ENCODE measurements at places on chromosomes 13 and 19.

DNA sequence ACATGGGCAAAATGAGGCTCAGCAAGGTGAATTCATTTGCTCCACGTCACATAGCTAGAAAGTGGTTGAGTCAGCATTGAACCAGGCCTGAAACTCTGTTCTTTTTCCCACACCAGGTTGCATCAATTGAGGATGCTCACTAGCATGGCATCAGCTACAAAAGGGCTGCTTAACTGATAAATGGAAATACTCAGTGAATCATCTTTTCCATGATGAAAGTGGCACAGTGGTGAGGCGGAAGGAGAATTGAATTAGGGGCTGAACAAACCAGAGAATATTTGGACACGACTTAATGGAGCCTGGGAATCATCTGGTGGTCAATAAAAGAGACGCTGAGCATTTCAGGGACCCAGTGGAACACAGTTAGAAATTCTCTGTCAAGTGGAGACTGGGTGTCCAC, 320.1 kb upstream of the MAB21L1 start:
- DNase-seq: no peak

GRCh38 chr19:12745166-12745897, 6.3 kb upstream of the BEST2 start:
- DNase-seq: no peak

- DNase-seq: no peak
Measured at GRCh38 chr19:10467104-10467706, 36.0 kb downstream of the KEAP1 start.

- no peak for DNase-seq
Measured at GRCh38 chr13:81686877-81687276, 1346.0 kb upstream of the SPRY2 start.

- DNase-seq: no peak
Measured at GRCh38 chr13:49651570-49652354, 23.5 kb downstream of the ARL11 start.

- DNase-seq: no peak
Measured at GRCh38 chr13:110746438-110746837, 32.9 kb downstream of the ING1 start.

DNA sequence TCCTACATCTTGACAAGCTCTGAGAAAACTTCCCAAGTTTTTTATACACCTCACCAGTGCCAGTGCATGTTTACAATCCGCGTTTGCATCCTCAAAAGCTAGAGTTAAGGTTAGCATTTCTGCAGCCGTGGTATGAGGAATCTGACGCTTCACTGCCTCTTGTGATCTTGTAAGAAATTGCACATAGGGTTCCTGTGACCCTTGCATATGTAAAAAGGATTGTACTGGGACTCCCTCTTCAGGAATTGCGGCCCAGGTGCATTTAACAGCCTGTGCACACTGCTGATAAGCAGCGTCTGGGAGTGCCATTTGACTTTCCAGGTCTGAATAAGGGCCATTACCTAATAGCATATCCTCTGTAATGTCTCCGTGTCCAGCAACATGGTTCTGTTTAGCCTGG, 15.3 kb downstream of the FPR3 start:
- DNase-seq: no peak

DNA sequence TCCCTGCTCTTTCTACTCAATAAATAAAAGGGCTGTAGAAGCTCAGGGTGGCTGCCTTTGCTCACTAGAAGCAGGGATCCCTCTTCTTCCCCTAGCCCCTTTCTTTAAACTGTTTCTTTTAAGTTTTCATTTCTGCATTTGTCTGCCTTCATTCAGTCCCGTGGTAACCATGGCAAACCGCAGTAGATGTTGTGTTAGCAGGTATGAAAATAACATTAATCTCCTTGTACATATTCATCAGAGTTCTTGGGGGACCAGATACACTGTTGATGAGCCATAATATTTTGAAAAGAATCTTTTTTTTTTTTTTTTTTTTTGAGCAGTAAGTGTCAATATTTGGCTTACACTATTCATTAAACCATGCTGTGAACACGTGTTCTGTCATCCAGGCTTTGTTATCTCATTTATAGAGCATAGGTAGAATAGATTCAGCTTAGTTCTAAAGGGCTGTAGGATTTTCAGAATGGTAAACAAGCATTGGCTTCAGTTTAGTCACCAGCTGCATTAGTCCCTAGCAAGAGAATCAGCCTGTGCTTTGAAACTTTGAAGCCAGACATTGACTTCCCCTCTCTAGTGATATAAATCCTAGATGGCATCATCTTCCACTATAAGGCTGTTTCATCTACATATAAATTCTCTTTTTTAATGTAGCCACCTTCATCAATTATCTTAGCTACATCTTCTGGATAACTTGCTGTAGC, 59.4 kb upstream of the SPRY2 start:
- no peak for DNase-seq

GRCh38 chr13:71634602-71635443, 232.2 kb downstream of the DACH1 start:
- no peak for DNase-seq

GRCh38 chr13:31943591-31943990, 88.0 kb upstream of the FRY start:
- DNase-seq: no peak

GRCh38 chr19:48624791-48625723, 5.8 kb downstream of the SPHK2 start:
- no peak for DNase-seq

- no peak for DNase-seq
Measured at GRCh38 chr13:21606796-21607195, 2.8 kb upstream of the MICU2 start.

- DNase-seq: no peak
Measured at GRCh38 chr13:80342471-80343371, 1.8 kb upstream of the SPRY2 start.

GRCh38 chr19:49120868-49121267, 1.5 kb downstream of the PPFIA3 start:
- no peak for DNase-seq

- DNase-seq: no peak
Measured at GRCh38 chr13:33445476-33445875, 159.9 kb upstream of the STARD13 start.

DNA sequence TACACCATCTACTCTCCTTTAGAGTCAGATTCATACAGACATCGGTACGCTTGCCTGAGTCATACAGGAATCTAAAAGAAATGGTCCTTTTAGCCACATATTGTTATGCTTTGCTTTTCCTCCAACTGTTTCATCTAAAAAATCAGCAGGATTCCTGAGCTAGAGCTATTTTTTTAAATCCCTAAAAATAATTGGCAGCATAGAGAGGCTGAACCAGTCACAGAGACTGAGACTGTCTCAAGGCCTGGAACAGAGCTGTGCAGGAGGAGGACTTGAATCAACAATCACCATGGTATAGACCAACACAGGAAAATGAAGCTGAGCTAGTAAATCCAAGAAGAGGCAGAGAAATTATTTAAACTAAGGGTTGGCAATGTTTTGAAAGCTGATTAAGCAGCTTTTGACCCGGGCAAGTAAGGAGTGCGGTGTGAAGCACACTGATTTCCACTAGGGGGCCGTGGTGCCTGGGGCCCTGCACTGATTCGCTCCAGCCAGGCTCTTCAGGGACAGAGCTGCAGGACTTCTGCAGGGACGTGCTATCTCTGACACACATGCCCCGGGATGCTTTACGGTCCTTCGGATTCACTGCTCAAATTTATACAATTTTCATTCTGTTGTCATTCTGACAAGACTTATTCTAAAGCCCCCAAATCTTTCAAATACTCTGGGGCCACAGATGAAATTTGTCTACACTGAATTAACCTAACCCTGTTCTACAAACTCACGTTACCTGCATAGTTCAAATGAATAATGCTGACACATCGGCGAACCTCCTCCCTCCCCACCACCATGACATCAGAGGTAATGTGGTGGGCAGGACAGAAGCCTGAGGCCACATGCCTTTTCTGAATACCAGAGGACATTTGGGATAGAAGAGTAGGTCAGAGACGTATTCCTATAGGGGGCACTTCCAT, 87.6 kb upstream of the SLC15A1 start:
- peak; percentile 1 for DNase-seq

DNA sequence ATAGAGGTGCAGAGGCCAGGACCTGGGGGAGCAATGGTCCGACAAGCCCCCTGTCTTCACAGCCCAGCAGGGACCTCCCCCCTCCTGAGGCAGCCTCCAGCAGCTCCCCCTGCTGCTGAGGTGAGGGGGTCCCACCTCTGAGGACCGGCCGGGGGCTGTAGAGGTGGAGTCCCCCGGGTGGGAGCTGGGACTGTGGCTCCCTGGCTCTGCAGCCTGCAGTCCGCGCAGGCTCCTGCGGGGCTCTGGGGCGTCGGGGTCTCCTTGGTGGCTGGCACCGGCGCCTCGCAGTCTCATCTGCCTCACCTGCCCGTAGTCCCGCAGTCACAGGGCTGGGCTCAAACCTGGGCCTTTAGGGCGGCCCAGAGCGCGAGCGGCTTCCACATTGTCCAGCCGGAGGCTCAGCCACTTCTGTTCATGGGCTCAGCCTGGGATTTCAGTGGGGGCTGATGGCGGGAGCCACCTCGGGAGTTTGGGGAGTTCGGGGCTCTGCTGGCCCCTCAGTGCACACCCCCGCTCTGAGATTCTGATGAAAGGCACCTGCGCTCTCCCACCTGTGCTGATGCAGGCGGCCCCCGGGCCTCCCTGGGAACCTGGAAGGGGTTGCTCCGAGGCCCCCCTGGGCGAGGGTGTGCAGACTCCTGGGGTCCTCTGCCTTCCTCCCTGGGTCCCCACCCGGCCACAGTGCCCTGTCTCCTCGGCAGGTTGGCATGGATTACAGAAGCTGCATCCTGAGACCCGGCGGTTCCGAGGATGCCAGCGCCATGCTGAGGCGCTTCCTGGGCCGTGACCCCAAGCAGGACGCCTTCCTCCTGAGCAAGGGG, 7.0 kb upstream of the ZNF554 start:
- DNase-seq: no peak

GRCh38 chr13:59755632-59756290, 408.0 kb downstream of the DIAPH3 start:
- no peak for DNase-seq

GRCh38 chr19:52291781-52292180, 5.2 kb upstream of the ZNF480 start:
- DNase-seq: no peak

DNA sequence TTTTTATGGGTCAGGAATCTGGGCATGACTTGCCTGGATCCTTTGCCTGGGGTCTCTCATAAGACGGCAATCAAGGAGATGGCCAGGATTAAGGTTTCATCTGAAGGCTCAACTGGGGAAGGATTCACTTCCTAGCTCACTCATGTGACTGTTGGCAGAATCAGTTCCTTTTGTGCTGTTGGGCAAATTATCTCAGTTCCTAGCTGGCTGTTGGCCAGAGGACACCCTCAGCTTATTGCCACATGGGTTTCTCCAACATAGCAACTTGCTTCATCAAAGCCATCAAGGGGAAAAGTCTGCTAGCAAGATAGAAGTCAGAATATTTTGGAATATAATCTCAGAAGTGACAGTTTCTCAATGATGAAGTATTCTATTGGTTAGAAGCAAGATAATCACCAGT, 12.2 kb upstream of the EVI5L start:
- no peak for DNase-seq

Data from effector memory CD4-positive, alpha-beta T cell (primary cell).